ENCODE measurements at places on chromosomes 5 and 9.

GRCh38 chr9:96461336-96461735 is 11.4 kb downstream of the HABP4 start:
- DNase-seq = no peak

- DNase-seq = no peak
These were observed 93.0 kb downstream of the THBS4 start for GRCh38 chr5:80128141-80128540.

DNA sequence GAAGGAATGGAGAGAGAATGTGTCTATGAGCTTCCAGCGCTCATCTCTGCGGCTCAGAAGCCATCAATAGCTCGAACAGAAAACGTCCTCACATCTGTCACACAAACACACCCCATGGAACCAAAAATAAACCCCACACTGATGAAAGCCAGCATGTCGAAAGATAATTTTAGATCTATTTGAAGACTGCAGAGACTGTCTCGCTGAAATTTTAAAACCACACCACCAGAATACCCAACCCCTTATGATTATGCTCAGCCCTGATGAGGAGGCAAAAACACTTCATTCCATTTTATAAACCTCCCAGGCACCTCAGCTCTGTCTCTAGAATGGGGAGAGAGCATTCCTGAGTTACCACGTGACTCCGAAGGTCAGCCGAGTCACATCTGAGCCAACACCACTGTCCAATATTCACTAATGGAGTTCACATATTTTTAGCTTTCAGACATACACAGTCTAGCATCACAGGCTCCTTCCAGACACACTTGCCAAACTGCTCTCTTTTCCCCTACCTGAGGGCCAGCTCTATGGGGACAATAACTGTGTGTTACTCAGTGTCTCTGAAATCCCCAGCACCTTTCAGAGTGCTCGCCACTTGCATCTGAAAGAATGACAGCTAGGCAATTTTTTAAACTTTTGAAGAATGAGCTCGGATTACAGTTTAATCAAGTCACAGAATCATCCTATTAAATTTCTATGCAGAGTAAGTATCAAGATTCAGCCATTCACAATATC is 63.2 kb downstream of the SERINC5 start:
- no peak for DNase-seq

DNA sequence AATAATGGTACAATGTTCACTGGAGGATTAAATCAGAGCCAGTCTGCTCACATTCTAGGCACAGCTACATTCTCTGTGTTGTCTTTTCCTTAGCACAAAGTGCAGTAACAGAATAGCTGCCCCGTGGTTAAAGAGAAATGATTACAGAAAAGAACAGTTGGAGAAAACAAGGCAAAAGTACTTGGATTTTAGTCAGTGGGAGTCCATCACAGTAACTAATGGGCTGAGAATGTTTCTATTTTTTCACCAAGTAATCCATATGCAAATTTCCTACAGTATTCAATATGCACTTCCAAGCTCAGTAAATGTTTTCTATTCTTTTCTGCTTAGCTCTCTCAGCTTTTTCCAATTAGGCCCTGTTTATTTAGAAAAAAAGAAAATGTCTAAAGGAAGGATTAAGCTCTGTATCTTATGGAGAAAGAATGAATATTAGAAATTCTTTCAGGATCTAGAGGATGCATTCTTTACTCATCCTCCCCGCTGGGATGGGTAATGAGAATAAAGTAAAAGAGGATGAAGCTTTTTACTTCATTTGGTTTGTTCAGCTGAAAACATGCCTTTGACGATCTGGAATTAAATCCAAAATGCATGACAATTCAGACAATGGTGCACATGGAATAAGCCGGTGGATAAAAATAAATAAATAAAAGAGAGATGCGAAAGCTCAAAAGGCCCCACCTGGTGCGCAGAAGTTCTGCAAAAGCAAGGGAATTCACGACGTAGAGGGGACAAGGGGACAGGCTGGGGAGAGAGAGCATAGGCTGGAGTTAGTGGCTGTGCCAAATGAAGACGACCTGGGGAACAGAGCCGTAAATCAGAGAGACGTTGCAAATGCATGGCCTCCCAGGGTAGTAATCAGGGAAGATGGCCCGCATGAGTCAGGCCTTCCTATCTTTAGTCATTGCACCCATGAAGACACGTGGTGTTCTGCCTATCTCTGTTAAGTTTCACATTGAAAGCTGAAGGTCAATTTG is 345.2 kb downstream of the GLIS3 start:
- no peak for DNase-seq

- DNase-seq = no peak
These were observed 6.3 kb downstream of the GPX3 start for GRCh38 chr5:151026679-151027078.

DNA sequence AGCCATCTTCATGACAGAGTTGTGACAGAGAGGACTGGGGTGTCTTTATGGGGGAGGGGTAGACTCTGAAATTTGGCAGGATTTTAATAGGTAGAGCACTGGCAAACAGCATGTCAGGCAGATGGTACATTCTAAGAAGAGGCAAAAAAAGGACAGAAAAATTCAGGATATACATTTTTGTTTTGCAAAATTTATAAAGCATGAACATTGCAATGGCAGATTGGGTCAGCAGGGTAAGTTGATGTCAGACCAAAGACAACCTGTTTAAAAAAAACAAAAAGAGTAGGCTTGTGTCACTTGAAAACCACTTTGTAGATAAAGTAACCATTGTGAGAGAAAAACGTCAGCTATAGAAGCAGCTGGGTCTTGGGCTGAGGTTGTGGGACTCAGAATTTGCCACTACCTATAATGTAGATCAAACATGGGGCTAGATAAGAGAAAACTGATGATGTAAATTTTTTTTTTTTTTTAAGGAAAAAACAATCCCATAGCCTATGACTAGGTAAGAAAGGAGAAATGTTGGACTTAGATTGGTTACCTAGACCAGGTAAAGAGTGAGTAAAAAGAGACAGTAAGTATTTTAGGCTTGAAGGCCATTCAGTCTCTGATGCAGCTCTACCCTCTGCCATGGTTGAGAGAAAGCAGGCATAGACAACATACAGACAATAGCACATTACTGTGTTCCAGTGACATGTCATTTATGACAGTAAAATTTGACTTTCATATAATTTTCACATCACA is 8.3 kb downstream of the CAMK4 start:
- no peak for DNase-seq

DNA sequence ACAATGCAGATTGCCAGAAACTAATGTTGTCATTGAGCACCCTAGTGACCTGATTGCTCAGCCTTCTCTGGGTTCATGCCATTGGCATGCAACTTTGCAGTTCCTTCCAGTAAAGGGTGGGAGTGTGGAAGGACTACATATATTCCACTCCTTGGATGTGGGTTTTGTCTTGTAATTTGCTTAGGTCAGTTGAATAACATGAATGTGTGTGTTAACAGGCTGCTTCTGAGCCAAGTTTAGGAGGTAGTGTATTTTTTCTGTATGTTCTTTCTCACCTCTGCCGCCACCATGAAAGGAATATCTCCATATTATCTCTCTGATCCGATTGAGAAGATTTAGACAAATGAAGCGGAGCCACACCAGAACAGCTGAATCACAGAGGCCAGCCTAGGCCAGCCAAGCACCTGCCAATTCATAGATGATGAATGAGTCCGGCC is 1929.6 kb upstream of the CDH6 start:
- no peak for DNase-seq

GRCh38 chr9:68727636-68728035 is 22.6 kb downstream of the PIP5K1B start:
- DNase-seq = no peak

- DNase-seq = no peak
These were observed 372.4 kb downstream of the KCNN2 start for GRCh38 chr5:114734238-114734637.

- no peak for DNase-seq
These were observed 309.8 kb downstream of the TRPM3 start for GRCh38 chr9:70811638-70812037.

GRCh38 chr9:114382699-114383520 is 4.9 kb downstream of the AKNA start:
- peak; percentile 12 for DNase-seq

GRCh38 chr5:126878634-126879033 is 101.7 kb downstream of the LMNB1 start:
- DNase-seq = no peak

DNA sequence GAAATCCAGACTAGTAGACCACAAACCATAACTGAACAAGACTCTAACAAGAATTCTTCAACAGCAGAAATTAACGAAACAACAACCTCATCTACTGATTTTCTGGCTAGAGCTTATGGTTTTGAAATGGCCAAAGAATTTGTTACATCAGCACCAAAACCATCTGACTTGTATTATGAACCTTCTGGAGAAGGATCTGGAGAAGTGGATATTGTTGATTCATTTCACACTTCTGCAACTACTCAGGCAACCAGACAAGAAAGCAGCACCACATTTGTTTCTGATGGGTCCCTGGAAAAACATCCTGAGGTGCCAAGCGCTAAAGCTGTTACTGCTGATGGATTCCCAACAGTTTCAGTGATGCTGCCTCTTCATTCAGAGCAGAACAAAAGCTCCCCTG is 68.6 kb downstream of the VCAN start:
- DNase-seq = no peak

DNA sequence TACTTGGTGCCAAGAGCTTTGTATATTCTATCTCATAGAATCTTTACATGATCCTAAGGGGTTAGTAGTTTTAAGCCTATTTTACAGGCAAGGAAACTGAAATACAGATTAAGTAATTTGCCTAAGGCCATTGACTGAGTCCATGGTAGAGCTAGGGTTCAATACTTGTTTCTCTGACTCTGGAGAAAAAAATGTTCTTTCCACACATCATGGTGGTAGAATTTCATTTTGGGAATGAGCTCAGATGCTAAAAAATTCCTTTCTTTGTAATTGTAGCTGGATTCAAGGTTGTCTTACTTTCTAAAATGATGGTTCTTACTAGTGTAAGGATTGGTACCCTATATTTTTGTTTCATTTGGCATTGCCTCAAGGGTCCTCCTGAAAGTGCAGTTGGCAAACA is 86.0 kb downstream of the ANKRD55 start:
- no peak for DNase-seq

DNA sequence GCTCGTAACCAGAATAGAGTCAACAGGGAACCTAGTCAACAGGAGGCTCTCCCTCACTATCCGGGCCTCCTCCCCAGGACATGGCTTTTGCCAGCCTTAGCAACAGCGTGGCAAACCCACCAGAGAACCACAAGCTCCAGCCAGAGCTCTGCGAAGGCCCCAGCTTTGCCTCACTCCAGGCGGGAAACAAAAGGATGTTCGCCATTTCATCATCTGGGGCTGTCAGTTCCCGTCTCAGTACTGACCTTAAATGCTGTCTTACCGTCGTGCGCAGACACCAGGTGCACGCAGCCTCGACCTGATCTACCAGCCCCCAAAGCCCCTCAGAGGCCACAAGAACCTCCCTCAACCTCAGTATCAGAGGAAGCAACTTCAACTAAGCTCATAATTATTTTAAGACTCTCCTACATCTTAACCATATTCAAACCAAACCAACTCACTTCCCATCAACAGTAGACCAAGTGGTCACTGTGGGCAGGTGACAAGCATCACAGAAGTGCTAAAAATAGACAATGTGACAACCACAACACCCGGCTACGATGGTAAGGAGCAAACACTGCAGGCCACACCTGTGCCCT is 71.4 kb downstream of the SEMA4D start:
- no peak for DNase-seq

DNA sequence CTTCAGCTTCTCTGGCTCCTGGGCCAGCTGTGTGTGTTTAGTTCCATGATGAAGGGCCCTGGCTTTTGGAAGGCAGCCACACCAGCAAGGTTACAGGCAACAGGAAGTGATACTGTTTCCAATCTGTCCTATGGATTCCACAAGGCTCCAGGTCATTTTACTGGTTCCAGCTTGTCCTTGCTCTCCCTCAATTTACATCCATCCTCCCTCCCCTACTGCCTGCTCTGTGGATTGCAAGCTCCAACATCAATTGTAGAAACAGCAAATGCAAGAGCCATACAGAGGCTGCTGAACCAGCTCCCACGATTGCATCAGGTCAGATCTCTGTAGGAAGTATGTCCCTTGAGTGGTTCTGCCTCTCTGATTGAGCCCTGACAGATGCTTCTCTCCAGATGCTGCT is 409.8 kb downstream of the NTRK2 start:
- no peak for DNase-seq

- peak; percentile 25 for DNase-seq
These were observed 11.9 kb downstream of the PDE6A start for GRCh38 chr5:149932445-149933350.

DNA sequence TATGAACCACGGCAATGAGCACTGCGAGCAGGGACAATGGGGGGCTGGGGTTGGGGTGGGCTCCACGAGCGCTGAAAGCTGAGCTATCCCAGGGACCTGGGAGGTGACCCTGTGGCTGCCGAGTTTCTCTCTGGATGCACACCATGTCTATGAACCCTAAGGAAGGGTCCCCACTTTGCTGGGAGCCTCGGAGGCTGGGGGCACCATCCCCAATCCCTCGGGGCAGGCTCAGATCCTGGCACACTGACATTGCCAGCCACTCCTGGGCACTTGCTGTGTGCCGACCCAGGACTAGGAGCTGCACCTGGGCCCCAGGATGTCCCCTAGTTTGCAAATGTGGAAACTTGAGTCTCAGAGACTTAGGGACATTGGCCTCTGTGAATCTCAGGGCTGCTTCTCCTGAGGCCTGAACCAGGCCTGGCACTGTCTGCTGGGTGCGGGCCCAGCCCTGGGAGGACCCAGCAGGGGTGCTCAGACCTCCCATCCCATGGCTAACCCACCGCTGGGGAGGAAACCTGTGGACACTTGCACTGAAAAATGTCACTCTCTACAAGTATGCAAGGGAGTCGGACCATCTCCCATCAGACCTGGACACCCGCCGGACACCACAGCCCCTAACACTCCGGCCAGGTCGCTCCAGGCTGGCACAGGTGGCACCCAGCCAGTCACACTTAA is 13.0 kb upstream of the CAMSAP1 start:
- no peak for DNase-seq

- no peak for DNase-seq
These were observed 45.9 kb downstream of the EHMT1 start for GRCh38 chr9:137664676-137665075.

- DNase-seq = no peak
These were observed 680.3 kb upstream of the FTMT start for GRCh38 chr5:121171361-121171760.

GRCh38 chr5:103901885-103902284 is 339.3 kb upstream of the NUDT12 start:
- DNase-seq = no peak

DNA sequence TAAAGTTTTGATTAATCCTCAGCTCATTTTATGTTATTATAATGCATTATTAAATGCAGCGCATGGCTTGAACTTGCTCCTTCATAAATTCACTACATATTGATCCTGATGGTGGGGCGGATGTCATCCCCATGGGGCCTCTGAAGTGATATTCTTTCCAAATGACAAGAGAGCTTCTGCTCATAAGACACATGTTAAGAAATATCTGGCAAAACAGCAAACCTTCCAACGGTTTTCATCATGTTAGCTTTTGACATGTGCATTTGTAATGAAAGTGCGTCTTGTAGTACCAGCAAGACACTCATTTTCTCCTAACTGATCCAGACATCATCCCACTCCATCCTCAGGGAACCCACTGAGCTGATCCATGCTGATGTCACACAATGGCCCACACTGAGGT is 45.7 kb downstream of the SEMA5A start:
- DNase-seq = no peak

- peak; percentile 56 for DNase-seq
These were observed 60.4 kb upstream of the CAST start for GRCh38 chr5:96601715-96602244.

All from NCI-H524 (cell line).